Endothelial cell of umbilical vein (primary cell): ENCODE measurements at places on chromosomes 12 and 14.
A peak's percentile ranks its signal among the peaks of the same experiment; 100 is the strongest.

DNA sequence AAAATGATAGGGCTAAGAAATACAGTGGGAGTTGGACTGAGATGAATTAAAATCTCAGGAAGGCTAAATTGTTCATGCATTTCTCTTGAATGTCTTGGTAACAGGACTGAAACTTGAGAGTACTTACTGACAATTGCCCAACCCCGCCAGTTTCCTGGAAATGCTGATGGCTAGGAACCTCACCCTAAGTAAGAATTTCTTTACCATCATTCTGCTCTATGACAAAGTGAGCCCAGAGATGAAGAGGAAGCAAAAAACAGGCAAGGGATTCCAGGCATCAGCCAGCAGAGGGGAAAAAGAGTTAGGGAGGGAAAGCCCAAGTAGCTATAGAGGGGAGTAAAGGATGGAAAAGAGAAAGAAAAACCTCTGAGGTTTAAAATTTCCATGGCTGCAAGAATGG lies 397.7 kb downstream of the MDGA2 start:
- peak; percentile 7 for DNase-seq

GRCh38 chr12:96131230-96131788 lies 62.9 kb upstream of the ELK3 start:
- DNase-seq = no peak

- DNase-seq = peak; percentile 38
These were observed 779.0 kb upstream of the FLRT2 start for GRCh38 chr14:84750763-84751554.

DNA sequence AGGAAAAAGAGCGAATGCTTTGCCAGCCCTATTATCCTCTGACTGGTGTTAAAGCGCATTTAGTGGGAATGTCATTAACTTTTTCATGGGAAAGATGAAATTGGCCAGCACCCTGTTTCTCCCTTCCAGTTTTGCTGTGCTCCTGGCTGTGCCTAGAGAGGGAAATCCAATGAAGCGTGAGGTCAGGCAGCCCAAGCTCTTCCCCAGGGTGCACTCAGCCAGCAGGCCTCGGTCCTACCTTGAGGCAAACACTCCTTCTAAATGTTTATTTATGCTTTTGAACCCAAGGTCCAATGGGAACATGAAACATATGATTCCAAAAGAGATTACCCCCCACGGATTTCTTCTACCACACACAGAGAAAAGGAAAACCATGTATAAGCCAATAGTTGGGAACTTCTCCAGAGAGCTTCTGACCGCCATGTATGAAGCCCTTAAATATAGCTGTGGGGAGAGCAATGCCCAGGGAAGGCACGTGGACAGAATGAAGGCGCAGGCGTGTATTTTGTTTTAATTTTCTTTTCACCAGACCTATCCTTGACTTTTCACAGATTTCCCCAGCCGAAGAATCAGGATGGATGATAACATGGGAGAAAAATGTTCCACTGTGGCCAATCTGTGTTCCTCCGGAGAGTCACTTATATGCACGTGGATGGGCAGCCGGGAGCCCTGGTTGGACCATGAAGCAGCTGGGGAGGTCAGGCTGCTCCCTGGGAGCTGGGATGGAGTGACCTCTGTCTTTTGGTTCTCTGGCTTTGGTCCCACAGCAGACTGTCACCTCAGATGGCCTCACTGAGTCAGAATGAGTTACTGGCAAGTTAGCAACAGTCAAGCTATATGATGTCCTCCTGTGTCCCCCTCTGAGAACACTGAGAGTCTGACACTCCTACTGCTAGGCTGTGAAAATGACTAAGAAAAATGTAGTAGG lies 37.3 kb downstream of the GPR135 start:
- no peak for DNase-seq

- DNase-seq = no peak
These were observed 210.6 kb downstream of the PHLDA1 start for GRCh38 chr12:75820848-75821578.

GRCh38 chr14:73261520-73262426 lies 24.5 kb downstream of the PAPLN start:
- no peak for DNase-seq

DNA sequence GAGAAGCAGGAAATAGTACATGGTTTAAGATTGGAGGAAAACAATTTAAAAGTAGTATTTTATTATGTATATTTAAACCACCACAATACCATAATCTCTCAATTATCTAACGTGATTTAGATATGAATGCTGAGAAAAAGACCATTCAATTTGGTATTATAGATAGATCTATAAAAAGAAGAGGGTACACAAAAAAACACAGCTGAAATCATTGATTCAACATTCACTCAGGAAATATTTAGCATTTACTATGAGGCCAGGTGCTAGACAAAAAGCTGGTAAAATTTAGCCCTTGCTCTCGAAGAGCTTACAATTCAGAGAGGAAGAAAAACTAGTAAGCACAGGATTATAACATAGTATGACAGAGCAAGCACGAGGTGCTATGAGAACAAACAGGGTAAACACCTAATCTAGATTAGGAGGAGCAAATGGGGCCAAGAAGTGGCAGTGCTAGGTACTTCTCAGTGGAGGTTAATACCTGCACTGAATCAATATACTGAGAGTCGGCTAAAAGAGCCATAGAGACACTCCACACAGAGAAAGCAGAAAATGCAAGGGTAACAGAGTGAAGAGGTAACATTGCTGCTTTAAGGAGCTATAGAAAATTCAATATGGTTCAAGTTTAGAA lies 27.6 kb downstream of the TRIP11 start:
- no peak for DNase-seq

DNA sequence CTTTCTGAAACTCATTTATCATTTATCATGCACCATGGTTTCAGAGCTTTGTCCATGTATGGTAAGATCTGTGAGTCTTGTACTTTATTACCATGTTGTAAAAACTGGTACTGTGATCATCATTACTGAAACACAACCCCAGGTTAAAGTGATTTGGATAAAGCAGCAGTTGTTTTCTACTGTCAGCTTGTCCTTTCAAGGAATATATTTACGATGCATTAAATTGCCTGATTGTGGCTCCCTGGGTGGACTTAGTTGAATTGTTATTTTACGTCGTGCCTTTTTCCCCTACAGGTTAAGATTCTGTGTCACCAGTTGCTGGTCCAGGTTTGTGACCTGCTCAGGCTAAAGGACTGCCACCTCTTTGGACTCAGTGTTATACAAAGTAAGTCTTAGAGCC lies 46.1 kb downstream of the FRMD6 start:
- DNase-seq = no peak

GRCh38 chr14:46344327-46344937 lies 307.1 kb downstream of the RPL10L start:
- peak; percentile 60 for DNase-seq

- DNase-seq = no peak
These were observed 148.5 kb downstream of the FOXN3 start for GRCh38 chr14:89268514-89268913.

DNA sequence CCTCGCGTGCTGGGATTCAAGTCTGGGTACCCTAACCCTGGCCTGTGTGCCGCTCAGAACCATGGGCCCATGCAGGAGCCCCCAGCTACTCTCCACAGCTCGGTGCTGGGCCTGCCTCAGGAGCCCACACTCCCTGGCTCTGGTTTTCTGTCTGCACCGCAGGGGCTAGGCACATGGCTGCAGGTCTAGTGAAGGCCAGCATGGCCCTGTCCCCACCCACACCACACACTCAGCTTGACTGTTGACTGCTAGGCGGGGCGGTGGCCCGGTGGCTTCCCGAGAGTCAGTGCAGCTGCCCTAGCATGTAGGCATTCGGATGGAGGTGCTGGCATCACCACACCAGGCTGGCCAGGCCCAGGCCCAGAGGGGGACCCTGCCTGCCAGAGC lies 7.9 kb downstream of the INF2 start:
- no peak for DNase-seq

DNA sequence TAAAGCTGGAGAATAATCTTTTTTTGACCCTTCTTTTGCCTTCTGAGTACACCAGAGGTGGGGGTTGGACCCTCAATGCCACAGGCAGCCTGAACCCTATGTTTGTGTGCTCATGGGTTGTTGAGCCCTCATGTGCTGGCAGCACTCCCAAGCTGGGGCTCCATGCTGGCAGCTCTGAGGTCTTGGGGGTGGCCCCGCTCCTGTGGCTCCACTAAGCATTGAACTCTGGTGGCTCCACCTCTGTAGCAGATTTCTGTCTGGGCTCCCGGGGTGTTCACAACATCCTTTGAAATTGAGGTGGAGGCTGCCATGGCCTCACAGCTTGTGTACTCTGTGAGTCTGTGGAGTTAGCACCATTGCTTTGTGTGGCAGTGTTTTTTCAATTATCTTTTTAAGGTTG lies 557.4 kb upstream of the SEL1L start:
- no peak for DNase-seq

DNA sequence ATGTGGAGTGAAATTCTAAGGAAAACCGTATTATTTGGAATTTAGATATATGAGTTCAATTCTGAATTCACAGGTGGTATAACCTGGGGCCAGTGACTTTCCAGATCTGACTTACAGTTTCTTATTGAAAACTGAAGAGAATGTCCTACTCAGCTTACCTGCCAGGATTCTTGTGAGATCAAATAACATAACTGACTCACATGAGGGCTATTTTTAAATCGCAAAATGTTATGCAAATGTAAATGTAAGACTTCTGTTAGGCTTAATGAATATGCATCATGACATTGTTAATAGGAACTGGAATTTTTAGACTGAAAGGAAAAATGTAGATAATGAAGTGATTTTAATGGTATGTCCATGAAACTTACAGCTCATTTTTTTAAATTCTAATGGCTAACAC lies 1142.1 kb downstream of the FLRT2 start:
- no peak for DNase-seq

DNA sequence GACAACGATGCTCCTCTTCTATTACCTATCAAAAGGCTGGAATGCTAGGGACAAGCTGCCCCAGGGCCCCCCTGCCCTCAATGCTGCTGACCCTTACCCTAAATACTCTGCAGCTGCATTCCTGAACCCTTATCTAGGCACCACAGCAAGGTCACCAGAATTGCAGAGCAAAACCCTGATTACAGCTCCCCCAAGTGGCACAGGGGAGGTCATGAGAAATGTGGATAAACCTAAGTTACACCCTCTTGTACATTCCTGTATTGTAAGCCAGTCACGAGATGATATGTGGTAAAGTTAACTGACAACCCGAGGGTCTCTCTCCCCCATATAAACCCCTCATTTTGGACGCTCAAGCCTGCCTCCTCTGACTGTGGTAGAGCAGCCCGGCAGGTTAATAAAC lies 411.8 kb upstream of the STXBP6 start:
- no peak for DNase-seq

DNA sequence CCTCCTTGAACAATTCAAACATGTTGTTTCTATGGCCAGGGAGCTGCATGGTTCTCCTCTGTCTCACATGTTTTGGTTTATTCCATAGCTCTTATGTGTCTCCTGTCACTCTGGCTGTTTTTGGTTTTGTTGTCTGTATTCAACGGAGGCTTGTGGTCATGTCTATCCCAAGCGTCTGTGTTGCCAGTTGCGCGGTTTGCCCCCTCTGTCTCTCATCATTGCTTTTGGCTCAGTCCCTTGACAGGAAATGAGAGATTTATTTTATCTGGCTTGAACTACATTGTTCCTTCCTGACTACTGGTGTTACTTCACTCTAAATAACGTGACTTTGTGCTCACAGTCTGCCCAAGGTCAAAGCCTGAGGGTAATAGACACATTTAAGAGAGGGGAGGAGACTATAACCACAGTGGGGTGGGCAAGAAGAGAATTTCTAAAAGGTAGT lies 96.4 kb upstream of the SOX5 start:
- peak; percentile 79 for DNase-seq

DNA sequence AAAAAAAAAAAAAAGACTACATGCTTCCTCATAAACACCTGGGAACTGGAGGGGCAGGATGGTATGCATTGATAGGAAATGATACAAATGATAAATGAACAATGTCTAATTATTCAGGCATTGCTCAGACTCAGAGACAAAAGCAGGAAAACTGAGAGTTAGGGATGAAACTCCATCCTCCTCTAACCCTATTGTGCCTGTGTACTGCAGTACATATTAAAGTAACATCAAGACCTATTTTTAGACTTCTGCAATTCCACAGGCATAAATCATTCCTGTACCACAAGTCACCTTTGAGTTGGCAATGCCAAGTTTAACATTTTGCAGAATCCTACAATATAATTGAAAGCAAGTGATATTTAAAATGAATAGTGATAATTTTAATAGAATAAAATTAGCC lies 156.5 kb upstream of the USP15 start:
- DNase-seq = no peak

GRCh38 chr12:47097276-47097896 lies 17.6 kb upstream of the AMIGO2 start:
- DNase-seq = no peak

- DNase-seq = no peak
These were observed 16.0 kb upstream of the RNASE10 start for GRCh38 chr14:20489093-20489994.

DNA sequence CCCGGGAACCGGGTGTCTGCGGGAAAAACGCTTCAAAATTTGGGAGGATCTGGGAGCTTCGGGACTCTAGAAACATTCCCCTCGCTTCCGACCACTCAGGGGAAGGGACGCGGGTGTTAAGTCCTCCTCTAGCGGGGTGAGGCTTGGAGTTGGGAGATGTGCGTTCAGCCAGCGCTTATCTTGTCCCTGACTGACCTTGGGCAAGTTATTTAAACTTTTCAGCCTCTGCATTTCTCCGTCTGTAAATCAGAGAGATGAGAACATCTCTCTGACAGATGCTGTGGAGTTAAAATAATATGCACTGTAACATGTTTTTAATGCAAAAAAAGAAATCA lies 76.9 kb upstream of the ANO4 start:
- no peak for DNase-seq

DNA sequence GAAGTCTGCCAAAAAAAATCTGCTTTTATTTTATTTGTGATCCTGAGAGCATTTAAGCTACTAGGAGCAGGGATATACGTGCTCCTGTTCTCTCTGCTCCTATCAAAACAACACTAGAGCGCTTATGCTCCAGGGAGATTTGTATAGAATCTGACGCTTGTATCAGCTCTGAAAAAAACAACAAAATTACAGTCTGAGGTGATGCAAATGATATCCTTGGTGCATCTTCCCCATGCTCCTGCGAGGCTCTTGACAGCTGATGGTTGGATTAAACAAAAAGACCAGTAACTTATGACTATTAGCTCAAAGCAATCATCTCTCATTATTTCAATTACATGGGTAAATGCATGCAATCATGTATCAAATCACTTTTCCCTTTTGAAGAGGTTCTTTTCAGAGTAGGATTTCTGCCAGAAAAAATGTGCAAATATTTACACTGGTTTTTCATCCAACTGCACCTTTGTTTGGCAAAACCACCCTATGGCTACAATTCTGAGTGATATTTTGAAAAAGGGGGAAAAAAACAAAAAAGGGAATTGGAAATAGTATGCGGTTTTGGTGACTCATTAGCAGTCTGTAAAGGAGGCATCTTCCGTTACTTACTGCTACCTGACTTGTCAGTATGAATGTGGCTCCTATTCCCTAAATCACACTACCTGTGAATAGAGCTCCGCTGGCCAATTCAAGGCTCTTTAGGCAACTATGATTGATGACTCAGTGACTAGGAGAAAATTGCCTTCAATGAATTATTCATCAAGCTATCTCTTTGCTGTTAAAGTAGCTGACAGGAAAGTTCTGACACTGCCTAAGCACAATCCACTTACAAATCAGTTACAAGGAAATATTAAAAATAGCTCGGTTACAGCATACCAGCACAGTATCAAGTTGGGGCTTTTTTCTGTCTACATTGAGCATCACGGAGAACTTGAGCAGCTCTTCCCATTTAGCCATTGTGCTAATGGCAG lies 450.0 kb downstream of the FOXG1 start:
- no peak for DNase-seq

- no peak for DNase-seq
These were observed 108.0 kb downstream of the KITLG start for GRCh38 chr12:88472248-88472647.
